HuH-7 (cell line): ENCODE measurements at places on chromosomes 4 and X.

DNA sequence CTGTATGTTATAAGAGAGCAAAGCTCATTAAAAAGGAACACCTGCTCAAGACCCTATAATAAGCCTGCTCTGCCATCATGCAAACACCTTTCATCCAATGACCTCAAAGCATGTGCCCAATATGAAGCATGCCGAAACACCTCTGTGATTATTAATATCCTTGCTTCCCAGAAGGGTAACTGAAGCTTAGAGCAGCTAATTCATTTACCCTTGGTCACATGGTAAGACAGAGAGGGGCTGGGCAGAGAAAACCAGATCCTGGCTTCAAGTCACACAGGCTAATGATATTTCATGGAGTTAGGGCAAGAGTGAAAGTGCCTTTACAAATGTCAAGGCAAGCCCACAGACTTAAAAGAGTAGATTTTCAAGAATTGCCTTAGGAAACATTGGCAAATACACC is 5.6 kb downstream of the AMOT start:
- no peak for DNase-seq

DNA sequence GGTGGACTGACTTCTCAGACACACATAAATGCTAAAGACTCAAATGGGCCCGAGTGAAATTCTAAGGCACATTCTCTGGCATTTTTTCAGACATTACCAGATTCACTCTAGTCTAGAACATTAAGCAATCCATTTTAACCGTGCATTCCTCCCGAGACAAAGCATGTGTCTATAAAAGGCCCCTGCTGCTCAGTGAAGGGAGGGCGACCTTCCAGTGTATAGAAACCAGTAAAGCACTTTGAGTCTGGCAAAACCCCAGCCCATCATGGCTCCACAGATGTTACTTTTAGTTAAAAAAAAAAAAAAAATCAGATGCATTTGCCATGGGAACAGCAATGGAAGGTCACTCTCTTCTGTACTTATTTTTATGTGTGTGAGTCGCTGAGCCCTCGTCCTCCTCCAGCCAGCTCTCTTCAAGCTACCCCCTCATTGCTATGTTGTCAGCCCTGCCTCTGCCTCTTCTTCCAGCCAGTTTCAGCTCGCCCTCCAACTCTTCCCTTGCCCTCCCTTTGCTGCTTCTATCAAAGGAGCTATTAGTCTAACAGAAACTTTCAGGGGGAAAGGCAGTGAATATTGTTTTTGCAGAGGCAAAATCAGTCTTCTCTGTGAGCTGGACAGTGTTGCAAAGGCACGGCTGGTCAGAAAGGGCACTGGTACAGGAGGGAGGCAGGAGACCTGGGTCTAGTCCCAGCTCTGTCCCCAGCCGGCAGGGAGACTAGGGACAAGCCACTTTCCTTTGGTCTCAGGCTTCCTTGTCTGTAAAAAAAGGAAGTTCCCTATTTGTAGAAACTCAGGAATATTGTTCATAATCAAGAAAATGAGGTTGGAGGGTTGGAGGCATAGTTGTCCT is 644.2 kb downstream of the ZNF674 start:
- DNase-seq = no peak

GRCh38 chr4:153499005-153499404 is 32.8 kb downstream of the TMEM131L start:
- DNase-seq = no peak

GRCh38 chr4:6425911-6426310 is 46.5 kb downstream of the PPP2R2C start:
- DNase-seq = no peak

DNA sequence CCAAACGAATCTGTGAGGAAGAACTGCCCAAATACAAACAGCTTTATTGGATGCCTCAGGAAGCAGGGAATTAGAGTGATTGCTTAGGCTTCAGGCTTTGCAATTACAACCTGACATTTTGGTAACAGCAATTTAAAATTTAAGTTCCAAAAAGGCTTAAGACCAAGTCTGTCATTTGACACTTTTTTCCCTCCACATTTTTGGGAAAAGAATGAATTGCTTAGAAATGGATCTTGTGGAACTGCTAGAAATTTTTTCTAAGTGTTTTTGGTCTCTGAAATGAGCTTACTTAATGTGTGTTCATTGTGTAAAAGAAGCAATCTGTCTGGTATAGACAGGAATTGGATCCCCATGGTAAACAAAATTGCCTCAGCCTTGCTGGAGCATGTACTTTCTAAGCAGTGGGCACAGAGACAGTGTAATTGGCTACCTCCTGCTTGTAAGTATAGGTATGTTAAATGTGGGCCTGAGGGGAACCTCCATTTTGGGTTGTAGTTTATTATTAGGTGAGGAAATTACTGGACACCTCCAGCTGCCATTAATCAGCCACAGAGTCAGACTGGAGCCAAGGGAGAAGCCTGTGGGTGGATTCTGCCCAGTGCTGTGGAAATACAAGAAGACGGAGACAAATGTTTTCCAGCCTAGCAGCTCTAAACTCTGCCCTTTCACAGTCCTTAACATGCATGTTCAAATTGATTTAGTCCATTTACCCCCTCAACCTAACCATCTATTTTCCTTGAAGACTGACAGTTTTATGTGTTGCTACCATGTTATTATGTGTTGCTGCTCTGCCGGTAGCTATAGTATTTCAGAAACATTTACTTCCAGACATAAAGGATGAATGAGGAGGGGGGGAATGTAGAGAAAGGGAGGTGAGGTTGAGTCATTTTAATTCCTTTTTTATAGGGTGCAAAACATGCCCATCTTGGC is 473.0 kb downstream of the SPRY1 start:
- no peak for DNase-seq

DNA sequence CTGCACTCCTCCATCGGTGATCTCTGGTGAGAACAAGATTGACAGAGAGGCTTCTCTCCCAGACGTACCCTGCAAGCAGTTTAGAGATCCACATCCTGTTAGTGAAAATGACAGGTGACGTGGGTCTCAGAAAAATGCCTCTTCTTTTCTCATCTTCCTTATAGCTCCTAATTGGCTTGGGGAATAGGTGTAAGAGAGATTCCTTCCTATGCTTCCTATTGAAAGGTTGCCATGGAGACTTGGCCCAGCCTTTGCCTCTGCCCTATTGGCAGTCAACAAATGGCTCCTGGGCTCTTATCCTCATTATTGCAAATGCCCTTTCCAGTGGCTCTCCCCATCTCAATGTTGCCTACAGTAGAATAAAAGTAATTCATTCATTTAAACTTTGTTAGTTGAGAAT is 26.5 kb upstream of the DGKK start:
- DNase-seq = no peak

DNA sequence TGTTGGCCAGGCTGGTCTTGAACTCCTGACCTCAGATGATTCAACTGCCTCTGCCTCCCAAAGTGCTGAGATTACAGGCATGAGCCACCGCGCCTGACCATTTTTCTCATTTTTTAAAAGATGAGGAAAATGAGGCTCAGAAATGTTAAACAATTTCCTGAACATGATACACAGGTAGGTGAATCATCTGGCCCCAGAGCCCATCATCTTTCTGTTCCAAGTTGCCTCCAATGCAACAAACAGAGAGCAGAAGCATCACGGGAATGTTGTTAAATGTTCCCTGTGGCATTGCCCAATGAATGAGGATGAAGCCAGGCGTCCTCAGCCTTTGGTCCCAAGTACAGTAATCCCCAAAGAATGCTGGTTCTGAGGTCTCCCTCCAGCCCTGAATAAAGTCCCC is 31.3 kb upstream of the ANXA5 start:
- no peak for DNase-seq

DNA sequence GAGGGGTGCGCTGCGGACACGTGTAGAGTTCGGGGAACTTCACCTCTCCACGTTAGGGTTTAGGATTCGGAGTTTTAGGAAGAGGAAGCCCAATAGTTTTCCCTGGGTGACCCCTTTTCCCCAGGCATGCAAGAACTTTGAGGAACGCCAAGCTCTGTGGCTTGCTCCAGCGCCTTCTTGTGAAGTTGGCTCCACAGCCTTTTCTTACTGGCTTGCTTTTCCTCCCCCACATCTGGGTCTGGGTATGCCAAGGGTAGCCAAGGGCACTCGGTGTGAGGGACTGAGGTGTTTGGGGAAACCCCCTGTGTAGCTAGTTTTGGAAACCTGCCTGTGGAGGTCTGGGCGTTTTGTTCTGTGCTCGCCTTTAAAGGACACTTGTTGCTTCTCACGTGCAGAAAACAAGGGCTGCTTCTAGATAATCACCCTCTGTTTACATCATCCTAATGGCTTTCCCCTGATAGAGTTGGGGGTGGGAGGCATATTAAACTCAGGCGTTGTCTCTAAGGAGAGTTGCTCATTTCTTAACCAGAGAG is 746 bp downstream of the EDNRA start:
- no peak for DNase-seq

DNA sequence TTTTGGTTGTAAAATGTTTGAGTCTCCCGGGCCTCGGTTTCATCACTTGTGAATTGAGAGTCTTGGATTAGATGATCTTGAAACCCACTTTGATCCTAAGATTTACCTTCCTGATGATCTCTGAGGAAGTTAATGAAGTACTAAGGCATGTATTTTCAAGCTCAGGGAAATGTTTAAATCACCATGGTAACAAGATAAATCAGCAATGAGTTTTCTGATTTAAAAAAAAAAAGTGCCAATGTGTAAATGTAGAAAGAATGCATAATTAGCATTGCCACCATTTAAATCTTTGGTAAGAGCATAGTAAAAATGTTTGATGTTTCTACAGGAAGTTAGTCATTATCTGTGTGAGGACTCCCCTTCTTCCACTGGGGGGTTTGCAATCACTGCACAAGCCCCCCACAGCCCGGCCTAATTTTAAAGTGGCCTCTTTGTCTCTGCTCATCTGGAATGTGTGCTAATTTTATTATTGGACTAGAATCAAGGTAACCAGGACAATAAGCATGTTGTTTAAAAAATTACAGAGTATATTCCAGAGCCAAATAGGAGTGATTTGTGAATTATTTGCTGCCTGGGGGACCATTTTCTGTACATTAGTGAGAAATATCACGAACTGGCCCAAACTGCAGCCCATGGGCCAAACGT is 93.6 kb downstream of the SLC34A2 start:
- DNase-seq = no peak

DNA sequence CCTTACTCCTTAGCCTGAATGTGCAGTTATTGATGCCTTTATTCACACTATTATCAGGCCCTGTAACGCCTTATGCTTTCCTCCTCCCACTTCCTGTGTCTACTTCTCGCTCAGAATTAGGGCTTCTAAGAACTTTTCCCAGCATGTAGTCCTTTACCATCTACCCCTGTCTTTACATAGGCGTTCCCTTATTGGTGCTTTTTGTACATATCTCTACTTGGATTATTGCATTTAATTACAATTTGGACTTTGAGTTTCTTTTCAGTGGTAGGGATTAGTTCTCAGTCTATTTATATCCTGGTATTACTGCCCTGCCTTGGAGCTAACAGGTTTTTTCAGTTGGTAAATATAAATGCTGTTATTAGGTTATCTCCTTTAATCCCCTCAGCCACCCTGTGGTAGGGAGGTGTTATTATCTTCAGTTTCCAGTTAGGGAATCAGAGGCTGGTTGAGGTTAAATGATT is 84.0 kb downstream of the RBPJ start:
- DNase-seq = peak; percentile 26

DNA sequence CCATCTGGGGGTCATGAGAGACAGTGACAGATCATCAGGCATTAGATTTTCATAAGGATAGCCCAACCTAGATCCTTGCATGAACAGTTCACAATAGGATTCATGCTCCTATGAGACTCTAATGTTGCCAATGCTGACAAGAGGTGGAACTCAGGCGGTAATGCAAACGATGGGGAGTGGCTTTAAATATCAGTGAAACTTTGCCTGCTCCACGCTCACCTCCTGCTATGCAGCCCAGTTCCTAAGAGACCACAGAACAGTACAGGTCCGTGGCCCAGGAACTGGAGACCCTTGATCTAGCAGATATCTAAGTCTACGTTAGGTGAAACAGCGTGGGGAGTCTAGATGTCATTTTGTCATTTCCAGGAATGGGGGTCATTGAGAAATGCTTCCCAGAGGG is 165.7 kb downstream of the OR13H1 start:
- DNase-seq = no peak

- DNase-seq = no peak
Observed at GRCh38 chr4:25779021-25779420, 83.8 kb downstream of the SEL1L3 start.

DNA sequence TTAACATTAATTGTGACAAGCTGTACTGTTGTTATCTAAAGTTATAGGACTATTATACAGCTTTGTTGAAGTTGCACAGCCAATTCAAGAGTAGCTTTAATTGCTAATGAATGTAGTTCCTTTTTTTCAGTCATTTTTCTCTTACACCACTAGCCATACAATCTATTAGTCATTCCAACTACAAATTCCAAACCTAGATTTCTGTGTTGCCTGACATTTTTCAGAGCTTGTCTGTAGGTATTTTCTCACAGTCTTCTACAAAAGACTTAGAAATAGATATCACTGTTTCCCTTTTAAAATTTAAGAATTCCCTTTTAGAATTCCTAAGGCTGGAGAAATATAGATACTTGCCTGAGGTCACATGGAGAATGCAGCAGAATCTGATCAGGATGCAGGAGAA is 307.0 kb upstream of the HS3ST1 start:
- DNase-seq = no peak

GRCh38 chrX:40552768-40553167 is 28.0 kb upstream of the ATP6AP2 start:
- DNase-seq = no peak

GRCh38 chr4:97942137-97942536 is 201.1 kb downstream of the STPG2 start:
- no peak for DNase-seq

- DNase-seq = no peak
Observed at GRCh38 chr4:99875071-99875470, 19.2 kb downstream of the LAMTOR3 start.

- no peak for DNase-seq
Observed at GRCh38 chrX:63934791-63935190, 149.8 kb upstream of the ARHGEF9 start.

GRCh38 chrX:19867938-19868337 is 19.5 kb downstream of the SH3KBP1 start:
- DNase-seq = no peak

DNA sequence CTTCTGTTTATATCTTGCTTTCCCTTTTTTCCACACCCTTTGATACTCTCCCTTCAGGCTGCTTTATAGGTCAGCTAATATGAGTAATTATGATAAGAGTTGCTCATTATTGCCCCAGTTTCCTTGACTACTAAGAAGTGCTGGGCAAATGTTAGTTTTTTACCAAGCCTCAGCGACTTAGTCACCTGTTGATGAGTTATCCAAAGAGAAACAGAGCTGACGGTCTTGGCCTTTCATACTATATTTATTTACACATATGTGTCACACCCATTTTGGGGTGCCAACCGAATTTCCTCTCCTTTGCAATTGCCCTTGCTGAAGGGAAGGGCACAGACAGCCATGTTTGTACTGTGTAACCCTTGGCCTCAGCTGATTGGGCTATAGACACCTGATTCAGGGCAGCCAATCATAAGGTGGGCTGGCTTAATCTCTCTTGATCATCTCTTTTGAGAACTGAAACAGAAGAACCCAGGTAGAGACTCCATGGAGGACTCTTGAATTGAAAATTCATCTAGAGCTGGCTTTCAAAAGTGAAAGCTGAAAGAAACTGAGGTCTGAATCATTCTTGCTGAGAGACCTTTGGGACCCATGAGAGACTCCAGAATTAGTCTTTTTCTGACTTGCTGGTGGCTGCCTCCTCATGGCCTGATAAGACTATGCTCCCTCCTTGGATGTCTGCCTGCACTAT is 111.7 kb upstream of the RPS6KA3 start:
- no peak for DNase-seq

- no peak for DNase-seq
Observed at GRCh38 chr4:126354784-126355183, 1040.0 kb downstream of the FAT4 start.
